ENCODE measurements at places on chromosomes 1 and 21.

DNA sequence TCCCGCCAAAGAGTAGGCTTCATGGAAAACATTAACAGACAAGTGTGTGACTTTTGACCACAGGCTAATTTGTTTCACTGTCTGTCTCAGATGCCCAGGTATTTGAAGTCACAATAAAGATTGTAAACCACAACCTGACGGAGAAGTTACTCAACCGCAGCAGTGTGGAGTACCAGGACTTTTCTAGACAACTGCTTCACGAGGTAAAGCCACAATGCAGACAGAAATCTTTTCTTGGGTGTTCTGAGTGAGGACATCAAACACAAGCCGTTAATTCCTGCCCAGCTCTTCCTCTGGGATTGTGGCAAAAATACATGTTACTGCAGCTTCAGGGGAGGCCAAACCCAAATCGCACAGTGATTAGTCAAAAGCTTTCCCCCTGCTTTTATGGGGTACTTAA lies 31.0 kb downstream of the UMODL1 start:
- no peak for DNase-seq

DNA sequence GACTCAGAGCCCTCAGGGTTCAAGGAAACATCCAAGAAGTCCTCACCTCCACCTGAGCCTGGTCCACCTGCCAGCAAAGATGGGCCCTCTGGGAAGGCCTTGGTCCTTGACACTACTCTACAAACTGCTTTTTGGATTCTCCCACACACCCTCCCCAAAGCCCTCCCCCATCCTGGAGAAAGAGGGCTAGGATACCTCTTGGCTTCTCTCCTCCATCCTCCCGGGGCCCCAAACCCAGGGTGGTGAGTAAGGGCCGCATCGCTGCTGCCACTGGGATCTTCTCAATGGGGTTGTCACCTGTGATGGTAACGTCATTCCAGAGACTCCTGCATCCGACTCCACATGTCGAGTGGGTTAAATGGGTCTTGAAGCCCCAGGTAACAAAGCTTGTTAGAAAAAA lies 26.6 kb downstream of the MATN1 start:
- DNase-seq = no peak

DNA sequence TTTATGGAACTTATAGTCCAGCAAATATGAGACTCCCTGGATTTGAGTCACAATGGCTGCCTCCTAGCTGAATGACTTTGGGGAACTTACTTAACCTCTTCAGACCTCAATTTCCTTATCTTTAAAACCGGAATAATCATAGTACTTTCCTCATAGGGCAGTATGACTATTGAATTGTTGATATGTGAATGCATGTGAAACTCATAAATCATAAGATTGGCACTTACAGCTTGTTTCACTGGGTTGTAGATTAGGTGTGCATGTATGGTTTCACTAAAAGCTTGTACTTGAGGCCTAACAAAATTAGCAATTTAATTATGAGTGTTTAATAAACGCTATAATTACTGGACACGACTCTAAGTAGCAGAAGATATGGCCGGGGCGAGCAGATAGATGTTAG lies 72.5 kb downstream of the ST6GALNAC5 start:
- DNase-seq = no peak

DNA sequence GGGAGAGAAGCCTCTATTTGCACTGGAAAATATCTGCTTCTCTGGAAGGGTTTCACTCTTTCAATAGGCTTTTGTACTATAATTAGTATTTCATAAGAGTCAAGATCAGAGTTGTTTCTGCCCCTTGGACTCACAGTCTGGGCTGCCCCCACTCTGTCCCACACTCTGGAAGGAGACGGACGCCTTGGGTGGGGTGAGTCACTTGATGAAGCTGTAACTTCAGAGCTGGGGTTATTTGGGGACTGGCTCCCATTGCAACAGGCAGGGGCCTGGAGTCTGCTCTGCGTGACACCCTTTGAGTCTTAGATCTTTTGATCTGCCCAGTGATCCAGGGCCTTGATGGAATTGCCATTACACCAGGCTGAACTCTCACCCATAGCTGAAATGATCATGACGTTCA lies 4.0 kb upstream of the KCNA10 start:
- no peak for DNase-seq

DNA sequence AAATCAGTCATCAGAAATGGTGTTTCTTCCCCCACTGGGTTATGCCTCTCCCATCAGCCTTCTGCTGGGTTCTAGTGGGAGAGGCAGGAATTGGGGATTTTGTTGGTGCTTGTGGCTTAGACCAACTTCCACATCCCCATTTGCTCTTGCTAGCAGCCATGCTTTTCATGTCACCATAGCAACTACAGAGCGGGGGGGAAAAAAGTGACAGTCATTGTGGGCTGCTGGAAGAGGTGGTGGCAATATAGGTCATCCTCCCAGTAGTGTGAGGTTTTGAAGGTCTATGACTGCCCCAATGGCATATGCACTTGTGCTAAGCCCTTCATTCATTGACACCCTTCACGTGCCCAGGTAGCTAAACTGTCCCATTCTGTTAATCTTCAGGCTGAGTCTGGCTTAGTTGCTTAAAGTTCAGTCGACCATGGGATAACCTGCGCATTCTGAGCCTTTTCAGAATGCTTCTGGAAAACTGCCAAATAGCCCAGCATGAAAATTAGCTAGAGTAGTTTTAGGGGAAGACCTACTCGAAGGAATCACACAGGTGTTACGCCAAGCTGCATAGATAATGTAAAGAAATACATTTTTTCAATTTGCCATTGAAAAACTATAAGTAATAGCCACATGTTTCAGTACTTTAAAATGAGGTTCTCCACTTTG lies 53.7 kb upstream of the ZNF326 start:
- no peak for DNase-seq

- DNase-seq = peak; percentile 72
Observed at GRCh38 chr1:211639475-211640300, 35.7 kb downstream of the NEK2 start.

- no peak for DNase-seq
Observed at GRCh38 chr1:204278251-204278650, 64.5 kb upstream of the GOLT1A start.

DNA sequence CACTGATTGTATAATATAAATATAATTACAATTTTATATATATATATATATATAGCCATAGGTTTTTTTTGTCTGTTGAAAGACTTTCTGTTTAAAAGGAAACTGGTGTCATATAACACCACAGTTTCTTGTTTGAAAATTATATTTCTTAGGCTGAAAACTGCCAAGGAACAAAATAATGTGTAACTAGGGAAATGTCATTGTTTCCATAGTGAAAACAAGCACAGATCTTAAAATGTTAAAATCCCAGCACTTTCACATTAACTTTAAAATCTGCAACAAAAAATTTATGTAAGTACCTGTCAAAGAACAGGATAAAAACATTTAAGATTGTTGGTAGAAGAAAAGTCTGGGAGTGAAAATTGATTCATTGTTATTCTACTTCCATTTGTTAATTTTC lies 104.2 kb downstream of the ATP6V1G3 start:
- no peak for DNase-seq

DNA sequence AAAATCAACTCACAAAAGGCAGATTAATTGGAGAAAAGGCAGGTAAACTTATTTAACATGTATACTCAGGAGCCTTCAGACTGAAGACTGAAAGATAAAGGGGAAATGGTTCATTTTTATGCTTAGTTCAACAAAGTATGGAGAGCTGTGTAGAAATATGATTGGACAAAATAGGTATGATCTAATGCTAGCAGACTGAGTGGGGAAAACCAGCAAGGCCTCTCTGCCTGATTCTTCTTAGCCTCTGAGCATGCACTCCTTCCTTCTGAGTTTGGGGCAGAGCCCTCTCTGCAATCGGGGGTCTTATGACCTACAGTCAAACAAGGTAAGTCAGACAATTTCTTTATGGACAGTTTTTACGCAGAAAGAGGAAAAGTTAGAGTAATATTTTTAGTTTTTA lies 38.8 kb upstream of the SUCO start:
- no peak for DNase-seq

- peak; percentile 51 for DNase-seq
Observed at GRCh38 chr1:10796029-10796944, at the start of gene CASZ1. CASZ1 (minus strand) TSS chr1:10796646; CDS start chr1:10693889, 102,757 bp downstream.

- no peak for DNase-seq
Observed at GRCh38 chr1:151716771-151717631, at the start of gene CELF3. CELF3 (minus strand) TSS chr1:151716803; CDS start chr1:151716020, 783 bp downstream.

GRCh38 chr1:208533746-208534598 lies 289.8 kb upstream of the PLXNA2 start:
- no peak for DNase-seq

DNA sequence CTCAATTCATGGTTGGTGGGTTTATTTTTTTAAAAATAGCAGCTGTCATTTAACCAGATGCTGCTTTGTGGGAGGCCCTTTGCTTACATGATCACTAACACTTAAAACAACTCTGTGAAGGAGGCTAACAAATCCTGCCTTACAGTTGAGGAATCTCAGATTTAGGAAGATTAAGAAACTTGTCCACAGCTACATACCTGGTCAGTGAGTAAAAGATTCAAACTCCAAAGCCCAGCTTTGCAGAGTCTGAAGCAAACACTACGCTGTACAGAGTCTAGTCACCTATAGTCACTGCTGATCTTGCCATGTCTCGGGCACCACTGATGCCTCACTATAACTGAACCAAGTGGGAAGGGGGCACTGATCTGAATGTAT lies 535.4 kb downstream of the SMYD3 start:
- DNase-seq = no peak

DNA sequence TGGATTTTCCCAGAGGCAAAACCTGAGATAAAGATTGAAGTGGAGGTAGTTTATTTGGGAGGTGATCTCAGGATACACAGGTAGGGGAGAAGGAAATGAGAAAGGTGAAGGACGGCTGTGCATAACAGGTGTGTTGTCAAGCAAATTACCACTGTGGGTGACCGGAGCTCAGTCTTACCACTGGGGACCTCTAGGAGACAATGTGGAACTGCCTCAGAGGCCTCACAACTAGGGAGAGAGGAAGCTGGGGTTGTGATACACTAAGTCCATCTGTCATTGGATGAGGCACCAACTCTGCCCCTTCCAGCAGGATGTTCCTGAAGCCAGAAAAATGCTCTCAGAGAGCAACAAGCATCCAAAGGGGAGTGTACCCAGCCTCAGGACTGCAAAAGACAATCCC lies 32.6 kb downstream of the GRIK3 start:
- DNase-seq = no peak

- no peak for DNase-seq
Observed at GRCh38 chr1:26184086-26184485, 6.3 kb upstream of the CATSPER4 start.

GRCh38 chr21:15928196-15928595 lies 198.4 kb downstream of the USP25 start:
- no peak for DNase-seq

DNA sequence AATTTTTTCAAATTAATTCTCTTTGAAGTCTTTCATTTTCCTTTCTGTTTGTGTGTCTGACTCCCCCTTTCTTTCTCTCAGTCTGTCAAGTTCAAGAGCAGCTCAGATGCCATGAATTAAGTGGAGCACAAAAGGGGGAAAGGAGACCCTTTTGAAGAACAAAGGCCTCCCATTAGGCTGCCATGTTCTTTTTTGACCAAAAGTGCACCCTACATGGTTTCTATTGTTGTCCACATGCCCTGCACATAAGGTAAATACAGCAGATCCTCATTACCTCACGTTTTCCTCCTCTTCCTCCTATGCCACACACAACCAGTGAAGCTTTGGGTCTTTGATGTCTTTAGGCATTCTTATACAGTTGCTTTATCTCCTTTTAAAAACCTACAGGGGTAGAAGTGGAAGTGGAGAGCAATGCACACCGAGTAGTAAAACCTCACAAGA lies 47.7 kb downstream of the POU2F1 start:
- no peak for DNase-seq

DNA sequence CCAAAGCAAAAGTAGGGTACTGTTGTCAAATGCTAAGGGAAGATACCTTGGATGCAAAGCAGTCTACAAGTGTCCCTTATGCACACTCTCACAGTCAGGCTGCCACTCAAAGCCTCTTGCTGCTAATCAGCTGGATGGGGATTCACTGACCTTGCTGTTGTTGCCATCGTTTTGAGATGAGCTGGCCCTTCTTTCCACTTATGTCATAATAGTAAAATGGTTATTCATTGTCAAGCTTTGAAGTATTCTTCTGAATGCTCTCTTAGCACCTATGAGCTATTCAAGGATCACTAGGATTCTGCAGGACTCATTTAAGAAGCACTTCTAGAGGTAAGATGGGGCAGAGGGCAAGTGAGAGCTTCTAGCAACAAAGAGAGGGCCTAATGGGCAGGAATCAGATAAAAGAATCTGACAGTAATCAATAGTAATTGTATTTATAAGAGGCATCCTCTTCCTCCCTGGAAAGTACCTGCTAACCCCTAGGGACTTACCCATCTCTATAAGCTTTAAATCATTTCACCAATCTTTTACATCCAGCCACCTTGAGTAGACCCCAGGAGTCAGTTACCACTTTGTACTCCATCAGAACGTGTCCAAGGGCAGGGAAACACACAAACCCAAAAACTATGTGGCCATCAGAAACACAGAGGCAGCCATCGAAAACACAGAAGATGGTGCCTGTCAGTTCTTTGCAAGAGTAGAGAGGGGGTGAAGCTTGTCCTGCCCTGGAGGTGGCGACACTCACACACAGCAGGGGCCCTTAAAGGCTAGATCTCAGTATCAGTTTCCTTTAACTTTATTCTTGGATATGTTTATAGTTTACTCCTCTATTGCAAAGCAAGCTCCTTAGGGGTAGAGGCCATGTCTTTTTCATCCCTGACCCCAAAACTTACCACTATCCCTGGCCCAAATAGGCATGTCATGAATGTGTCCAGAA lies 103.7 kb upstream of the NFIA start:
- no peak for DNase-seq

DNA sequence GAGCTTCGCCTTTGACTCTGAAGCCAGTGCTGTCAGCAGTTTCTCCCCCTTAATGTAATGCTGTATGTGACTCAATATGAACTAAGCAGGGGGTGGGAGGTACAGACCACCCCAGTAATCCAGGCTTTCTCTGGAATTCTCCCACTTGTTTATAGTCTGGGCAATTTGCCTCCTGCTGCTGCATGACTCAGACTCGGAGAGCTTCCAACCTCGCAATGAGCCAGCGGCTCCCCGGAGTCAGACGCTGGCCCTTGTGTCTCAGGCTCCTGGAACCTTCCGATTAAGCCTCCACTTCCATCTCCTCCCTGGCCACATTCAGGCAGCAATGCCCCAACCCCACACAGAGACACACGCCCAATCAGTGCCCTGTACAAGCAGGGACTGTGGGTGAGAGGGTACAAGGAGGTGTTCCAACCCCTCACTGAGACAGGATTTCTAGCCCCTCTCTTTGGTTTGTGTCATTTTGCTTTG lies 471.7 kb upstream of the VAMP3 start:
- DNase-seq = peak; percentile 95

DNA sequence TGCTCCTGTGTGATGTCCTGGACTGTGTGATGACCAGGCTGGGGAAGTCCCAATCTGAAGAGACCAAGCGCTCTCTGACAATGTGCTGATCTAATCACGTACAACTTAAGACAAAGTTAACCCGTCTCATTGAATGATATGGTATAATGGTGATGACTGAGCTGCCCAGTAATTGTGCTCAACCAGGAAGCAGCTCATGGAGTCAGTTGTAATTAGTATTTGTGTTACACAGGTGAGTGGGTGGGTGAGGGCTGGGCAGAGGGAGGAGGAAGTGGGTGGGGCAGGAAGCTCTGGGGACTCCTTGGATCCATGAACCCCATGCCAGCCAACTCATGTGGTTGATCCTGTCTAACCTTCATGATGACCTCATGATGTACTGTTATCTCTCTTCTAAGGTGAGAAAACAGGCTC lies 8.7 kb upstream of the ECE1 start:
- no peak for DNase-seq

- DNase-seq = no peak
Observed at GRCh38 chr1:222791006-222791710, 23.7 kb upstream of the DISP1 start.

GRCh38 chr1:54949053-54949452 lies 31.4 kb upstream of the TMEM61 start:
- no peak for DNase-seq

GRCh38 chr1:165144757-165145397 lies 211.6 kb downstream of the LMX1A start:
- DNase-seq = peak; percentile 4

Data from smooth muscle cell of the brain vasculature (primary cell).